ENCODE measurements at places on chromosomes 6 and 20.

GRCh38 chr6:14079433-14079832 is 38.1 kb upstream of the CD83 start:
- no peak for DNase-seq

- DNase-seq = no peak
Observed at GRCh38 chr6:4023240-4023639, 55.7 kb downstream of the FAM217A start.

GRCh38 chr6:16533210-16533609 is 228.1 kb downstream of the ATXN1 start:
- DNase-seq = no peak

GRCh38 chr6:147122823-147123222 is 81.4 kb upstream of the STXBP5 start:
- no peak for DNase-seq

- DNase-seq = no peak
Observed at GRCh38 chr6:66772800-66773199, 1065.8 kb upstream of the EYS start.

DNA sequence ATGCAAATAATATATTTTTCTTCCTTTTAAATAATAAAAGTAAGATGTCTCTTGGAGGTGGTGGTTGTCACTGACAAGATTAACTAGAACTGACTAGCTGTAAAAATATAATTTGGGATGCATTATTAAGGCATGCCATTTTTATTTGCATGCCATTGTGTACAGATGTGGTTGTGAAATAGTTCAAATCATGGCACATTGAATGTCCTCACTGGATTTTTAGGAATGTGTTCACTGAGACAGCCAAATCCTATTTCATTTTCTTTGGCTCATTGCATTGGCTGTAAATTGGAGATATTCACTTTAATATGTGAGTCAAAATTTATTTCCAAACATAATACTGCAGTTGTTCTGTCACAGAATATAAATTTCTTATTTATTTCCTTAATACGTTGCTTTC is 62.3 kb downstream of the ESR1 start:
- DNase-seq = no peak

DNA sequence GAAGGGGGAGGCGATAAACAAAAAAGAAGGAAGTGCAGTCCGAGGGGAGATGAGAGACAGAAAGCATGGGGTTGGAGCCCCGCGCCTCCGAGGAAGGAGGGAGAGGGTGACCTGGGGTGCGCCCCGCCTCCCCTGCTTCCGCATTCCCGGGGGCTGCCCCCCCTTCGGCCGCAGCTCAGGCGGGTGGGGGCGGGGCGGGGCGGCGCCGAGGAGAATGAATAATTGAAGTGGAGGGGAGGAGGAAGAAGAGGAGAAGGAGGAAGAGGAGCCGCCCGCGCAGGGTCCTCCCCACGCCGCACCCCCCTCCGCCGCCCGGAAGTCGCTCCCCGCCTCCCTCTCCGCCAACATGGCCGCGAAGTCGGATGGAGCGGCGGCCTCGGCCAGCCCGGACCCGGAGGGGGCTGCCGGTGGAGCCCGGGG is at the start of gene XKR7:
Gene XKR7, plus strand, starts transcription at position 322 of the 420 bp plus-strand sequence. Its CDS starts 25 bp downstream, at position 347.
- no peak for DNase-seq

- DNase-seq = no peak
Observed at GRCh38 chr6:29946223-29947076, 4.1 kb downstream of the HLA-A start.

GRCh38 chr20:24954151-24954550 is 5.1 kb downstream of the CST7 start:
- DNase-seq = no peak

GRCh38 chr6:89536231-89536630 is 102.3 kb downstream of the LYRM2 start:
- DNase-seq = peak; percentile 59

GRCh38 chr20:48623906-48624265 is 203.9 kb downstream of the PREX1 start:
- DNase-seq = no peak

- DNase-seq = no peak
Observed at GRCh38 chr20:57716901-57717300, 7.1 kb upstream of the PMEPA1 start.

GRCh38 chr6:446418-447366 is 55.1 kb downstream of the IRF4 start:
- no peak for DNase-seq

DNA sequence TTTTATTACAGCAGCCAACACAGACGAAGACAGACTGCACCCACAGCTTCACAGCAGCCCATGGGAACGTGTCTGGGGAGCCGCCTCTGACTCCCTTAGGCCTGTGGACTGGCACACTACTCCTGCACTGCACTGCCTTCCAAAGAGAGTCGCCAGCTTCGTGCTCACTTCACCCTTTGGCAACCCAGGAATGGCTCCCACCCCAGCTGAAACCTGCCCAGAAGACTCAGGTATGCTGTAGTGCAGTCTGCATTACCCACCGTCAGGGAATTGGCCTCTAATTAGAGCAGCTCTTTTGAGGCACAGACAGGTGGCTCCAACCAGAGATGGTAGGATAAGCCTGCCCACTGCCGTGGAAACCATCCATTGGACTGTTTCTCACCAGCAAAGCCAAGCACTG is 39.9 kb upstream of the FRMD1 start:
- DNase-seq = no peak

DNA sequence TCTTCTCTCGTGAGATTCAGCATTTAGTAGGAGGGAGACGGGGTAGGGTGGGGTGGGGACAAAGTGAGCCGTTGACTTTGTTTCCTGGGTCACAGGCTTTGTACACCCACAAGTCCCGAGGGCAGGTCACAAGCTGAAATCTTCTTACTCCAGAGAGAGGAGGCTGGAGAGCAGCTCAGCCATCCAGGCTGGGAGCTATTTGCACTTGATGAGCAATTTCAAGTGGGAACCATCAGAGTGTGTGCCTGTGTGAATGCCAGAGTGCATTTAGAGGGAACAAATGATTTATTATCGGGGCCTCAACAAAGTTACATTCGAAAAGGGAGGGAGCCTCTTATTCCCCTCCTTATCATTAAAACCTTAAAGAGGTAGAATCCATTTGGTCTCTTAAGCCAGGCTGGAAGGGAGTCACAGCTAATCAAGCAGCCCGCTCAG is 155.7 kb upstream of the JARID2 start:
- DNase-seq = no peak

GRCh38 chr6:36378936-36379335 is 8.5 kb downstream of the ETV7 start:
- no peak for DNase-seq

DNA sequence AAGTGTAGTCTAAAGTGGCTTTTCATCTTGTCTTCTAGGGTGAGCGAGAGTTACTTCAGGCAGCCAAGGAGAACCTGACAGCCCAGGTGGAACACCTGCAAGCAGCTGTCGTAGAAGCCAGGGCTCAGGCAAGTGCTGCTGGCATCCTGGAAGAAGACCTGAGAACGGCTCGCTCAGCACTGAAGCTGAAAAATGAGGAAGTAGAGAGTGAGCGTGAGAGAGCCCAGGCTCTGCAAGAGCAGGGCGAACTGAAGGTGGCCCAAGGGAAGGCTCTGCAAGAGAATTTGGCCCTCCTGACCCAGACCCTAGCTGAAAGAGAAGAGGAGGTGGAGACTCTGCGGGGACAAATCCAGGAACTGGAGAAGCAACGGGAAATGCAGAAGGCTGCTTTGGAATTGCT is 27.1 kb downstream of the C20orf173 start:
- no peak for DNase-seq

DNA sequence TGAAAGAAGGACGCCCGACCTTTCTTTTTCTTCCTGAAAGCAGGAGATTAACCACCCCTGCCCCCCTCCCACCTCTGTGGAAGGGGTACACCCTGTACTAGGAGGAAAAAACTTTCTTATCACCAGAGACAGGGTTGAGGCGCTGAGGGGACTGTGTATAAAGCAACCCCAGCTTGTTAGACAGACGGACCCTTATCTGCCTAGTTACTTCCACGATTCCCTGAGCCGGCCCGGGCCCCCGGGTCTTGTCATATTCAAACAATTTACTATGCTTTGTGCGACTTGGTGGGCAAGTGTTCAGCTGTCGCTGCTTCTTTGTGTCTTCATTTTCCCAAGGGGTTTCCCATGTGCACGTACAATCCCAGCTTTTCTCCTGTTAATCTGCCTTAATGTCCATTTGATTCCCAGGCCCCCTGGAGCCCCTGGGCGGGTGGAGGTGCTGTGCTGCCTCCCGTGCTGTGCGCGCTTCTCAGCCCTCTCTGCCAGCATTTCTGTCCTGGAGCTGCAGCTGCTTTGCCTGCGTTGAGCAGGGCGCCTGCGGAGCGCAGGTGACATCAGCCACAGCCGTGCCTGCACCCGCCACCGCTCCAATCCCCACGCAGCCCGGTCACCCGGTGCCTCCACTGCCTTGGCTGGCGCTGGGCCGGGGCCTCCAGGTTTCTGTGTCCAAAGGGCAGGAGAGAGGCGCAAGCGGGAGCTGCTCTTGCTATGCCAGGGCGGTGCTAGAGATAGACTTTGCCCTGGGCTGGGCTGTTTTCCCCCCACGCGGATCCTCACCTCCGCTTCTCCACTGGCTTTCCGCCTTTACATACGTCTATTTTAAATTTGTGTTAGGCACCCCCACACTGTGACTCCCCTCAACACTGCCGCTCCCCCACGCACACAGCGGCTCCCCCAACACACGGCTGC is 96.2 kb downstream of the TTLL2 start:
- no peak for DNase-seq

- no peak for DNase-seq
Observed at GRCh38 chr20:29878777-29879442, 1378.6 kb upstream of the DEFB115 start.

DNA sequence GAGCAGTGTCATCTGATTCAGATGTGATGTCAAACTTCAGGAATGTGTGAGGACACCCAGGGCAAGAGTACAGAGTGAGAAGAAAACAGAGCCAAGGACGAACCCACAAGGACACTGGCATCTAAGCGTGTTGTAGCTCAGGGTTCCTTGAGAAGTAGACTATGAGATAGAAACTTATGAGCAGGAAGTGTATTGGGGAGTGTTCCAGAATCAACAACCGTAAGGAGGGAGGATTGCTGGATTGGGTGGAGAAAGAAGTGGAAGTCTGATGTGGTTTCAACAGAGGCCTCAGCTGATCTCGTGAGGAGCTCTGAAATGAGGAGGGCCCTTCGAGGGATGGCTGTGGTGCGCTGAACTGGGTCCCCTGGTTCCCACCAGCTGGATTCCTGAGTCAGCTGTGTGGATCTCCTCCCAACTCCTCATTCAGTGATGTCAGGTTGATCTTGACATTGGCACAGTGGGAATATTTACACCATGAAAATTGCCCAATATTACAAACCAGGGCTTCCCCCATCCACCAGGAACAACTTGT is 25.7 kb upstream of the IGF2R start:
- no peak for DNase-seq

DNA sequence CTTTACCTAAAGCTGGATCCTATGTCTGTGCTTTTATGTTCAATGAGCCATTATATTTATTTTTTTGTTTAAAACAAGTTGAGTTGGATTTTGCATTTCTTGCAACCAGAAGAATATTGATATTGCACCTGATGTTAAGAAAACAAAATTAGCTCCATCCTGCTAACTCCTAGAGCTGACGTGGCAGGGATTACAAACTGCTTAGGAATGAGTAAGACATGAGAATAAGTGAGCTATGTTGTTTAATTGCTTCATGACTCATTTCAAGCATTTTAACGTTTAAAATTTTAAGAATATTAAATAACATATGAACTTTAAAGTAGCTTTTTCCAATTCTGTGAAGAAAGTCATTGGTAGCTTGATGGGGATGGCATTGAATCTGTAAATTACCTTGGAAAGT is 663.5 kb downstream of the EPM2A start:
- DNase-seq = no peak

GRCh38 chr20:31594558-31595379 is 10.3 kb upstream of the ID1 start:
- DNase-seq = no peak

- no peak for DNase-seq
Observed at GRCh38 chr20:62227591-62227976, 7.5 kb upstream of the HRH3 start.

GRCh38 chr20:49591217-49591865 is 23.4 kb upstream of the PTGIS start:
- DNase-seq = no peak

Measured in SHP77 treated with DMSO at 0.1 percent for 48 hours (cell line).